ENCODE measurements at places on chromosomes 4 and X. TPM values are rescaled to one million over a fixed set of nuclear protein-coding genes. Genes with fewer than 3 reads are reported as not detected.

GRCh38 chrX:39944416-39944815 is 153.3 kb downstream of the BCOR start:
- H3K4me3 ChIP-seq, result no peak overlapping the region
- H3K27ac ChIP-seq, result no peak overlapping the region
- peaks cover 18% of the 10 kb centered on the region for H3K4me1 ChIP-seq
- DNase-seq, result no peak

- H3K36me3 ChIP-seq, result peaks cover 26% of the 10 kb centered on the region
- no peaks in the 10 kb centered on the region for H3K27me3 ChIP-seq
- no peak overlapping the region for H3K27ac ChIP-seq
- no peak for DNase-seq
- H3K4me1 ChIP-seq, result no peaks in the 10 kb centered on the region
- no peak overlapping the region for H3K4me3 ChIP-seq
Measured at GRCh38 chr4:122178961-122179360, 26.8 kb downstream of the BLTP1 start.

- no peak overlapping the region for H3K4me3 ChIP-seq
- no peaks in the 10 kb centered on the region for H3K36me3 ChIP-seq
Measured at GRCh38 chr4:159010563-159011260, 92.2 kb upstream of the RAPGEF2 start.

DNA sequence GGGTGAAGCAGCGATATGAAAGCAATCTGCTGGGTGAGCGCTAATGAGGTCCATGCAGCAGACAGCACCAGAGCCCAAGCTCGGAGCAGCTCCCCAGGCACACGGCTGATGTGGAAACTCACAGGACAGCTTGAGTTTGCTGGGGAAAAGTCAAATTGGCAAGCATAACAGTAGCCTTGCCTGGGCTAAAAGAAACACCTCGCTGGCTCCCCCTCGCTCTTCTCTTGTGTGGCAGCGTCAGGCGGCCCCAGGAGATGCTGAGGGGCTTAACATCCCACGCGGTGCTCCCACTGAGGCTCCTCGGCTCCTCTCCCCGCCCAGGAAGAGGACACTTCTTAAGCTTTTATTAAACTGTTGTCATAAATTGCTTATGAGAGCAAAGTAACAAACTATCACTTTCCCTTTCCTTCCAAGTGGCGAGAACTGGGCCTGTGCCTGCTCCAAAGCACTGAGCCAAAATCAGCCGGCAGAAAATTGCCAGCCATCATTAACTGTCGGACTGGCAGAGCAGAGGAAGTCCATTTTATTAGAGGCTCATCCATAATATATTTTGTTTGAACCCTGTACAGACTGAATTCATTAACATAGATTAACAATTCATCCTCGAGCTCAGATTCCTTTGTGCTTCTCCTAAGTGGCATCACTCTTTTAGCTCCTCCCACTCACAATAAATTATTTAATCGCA is 111.4 kb downstream of the TSPAN5 start:
- peak overlapping the region; percentile 43 for H3K4me3 ChIP-seq
- H3K27me3 ChIP-seq, result no peaks in the 10 kb centered on the region
- no peaks in the 10 kb centered on the region for H3K36me3 ChIP-seq
- peaks cover 11% of the 10 kb centered on the region for H3K4me1 ChIP-seq
- DNase-seq, result peak; percentile 66

Gene NR3C2
- 2.5 TPM for total RNA-seq

GRCh38 chr4:38894322-38894982 is 26.8 kb downstream of the FAM114A1 start:
- DNase-seq, result peak; percentile 29
- H3K36me3 ChIP-seq, result peaks cover 66% of the 10 kb centered on the region
- no peak overlapping the region for H3K4me3 ChIP-seq
- H3K4me1 ChIP-seq, result peaks cover 22% of the 10 kb centered on the region
- H3K27ac ChIP-seq, result no peak overlapping the region
- no peaks in the 10 kb centered on the region for H3K27me3 ChIP-seq

GRCh38 chr4:165851256-165851655 is 21.8 kb upstream of the TLL1 start:
- H3K36me3 ChIP-seq, result no peaks in the 10 kb centered on the region
- H3K27ac ChIP-seq, result no peak overlapping the region
- H3K27me3 ChIP-seq, result no peaks in the 10 kb centered on the region
- DNase-seq, result no peak

- no peak overlapping the region for H3K27ac ChIP-seq
- no peak for DNase-seq
- no peaks in the 10 kb centered on the region for H3K36me3 ChIP-seq
- H3K4me1 ChIP-seq, result peaks cover 3% of the 10 kb centered on the region
Measured at GRCh38 chrX:110430293-110431076, 71.8 kb downstream of the RTL9 start.

- H3K4me1 ChIP-seq, result peaks cover 27% of the 10 kb centered on the region
- no peaks in the 10 kb centered on the region for H3K36me3 ChIP-seq
- peak; percentile 38 for DNase-seq
- no peak overlapping the region for H3K4me3 ChIP-seq
Measured at GRCh38 chr4:159767406-159767805, 664.5 kb downstream of the RAPGEF2 start.

DNA sequence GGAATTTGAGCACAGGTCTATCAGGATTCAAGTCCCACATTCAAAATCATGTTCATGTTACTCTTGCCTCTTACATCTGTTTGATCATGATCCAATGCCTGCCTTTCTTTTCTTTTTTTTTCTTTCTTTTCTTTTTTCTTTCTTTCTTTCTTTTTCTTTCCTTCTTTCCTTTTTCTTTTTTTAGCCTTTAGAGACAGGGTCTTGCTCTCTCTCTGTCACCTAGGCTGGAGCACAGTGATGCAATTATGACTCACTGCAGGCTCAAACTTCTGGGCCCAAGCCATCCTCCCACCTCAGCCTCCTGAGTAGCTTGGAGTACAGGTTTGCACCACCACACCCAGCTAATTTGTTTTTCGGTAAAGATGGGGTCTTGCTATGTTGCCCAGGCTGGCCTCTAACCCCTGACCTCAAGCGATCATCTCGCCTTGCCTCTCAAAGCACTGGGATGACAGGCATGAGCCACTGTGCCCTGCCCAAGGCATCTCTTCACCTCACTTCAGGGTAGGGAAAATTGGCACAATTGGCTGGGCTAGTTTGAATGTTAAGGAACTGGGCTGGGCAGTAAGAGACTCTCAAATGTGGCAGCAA is 359.2 kb downstream of the FBXW7 start:
- no peaks in the 10 kb centered on the region for H3K27me3 ChIP-seq
- no peaks in the 10 kb centered on the region for H3K36me3 ChIP-seq
- H3K4me3 ChIP-seq, result no peak overlapping the region
- H3K27ac ChIP-seq, result no peak overlapping the region

Gene ADRA2C
- total RNA-seq, result 3.2 TPM

Gene FABP2
- not detected for total RNA-seq

All from astrocyte (in vitro differentiated cells and primary cell).